ENCODE measurements at places on chromosomes 12 and 14. TPM values are rescaled to one million over a fixed set of nuclear protein-coding genes. Genes with fewer than 3 reads are reported as not detected.

DNA sequence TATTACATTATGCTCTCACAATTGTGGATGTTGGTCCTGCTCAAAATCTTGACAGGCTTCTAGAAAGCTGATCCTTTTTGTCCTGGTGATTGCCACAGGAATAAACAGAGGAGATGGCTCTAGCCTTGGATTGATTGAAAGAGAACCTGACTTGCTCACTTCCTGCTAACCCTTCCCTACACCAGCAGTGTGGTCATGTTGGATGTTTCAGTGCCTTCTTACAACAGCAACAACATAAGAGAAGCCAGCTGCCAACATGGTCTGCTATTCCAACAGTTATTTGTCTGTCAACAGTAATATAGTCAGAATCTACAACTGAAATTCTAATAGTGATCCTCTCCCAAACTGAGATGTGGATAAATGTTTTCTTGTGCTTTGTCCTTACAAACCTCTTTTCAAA is 311.6 kb upstream of the DIO2 start:
- H3K36me3 ChIP-seq: no peaks in the 10 kb centered on the region
- no peak overlapping the region for H3K4me3 ChIP-seq
- peaks cover 5% of the 10 kb centered on the region for H3K4me1 ChIP-seq
- H3K27ac ChIP-seq: no peak overlapping the region
- peak; percentile 33 for DNase-seq

- H3K27ac ChIP-seq: no peak overlapping the region
- no peaks in the 10 kb centered on the region for H3K36me3 ChIP-seq
- peaks cover 9% of the 10 kb centered on the region for H3K27me3 ChIP-seq
- H3K4me3 ChIP-seq: peak overlapping the region; percentile 16
- DNase-seq: no peak
Observed at GRCh38 chr12:54217774-54218241, 29.0 kb upstream of the SMUG1 start.

GRCh38 chr14:72714871-72715214 is 179.1 kb downstream of the DPF3 start:
- no peaks in the 10 kb centered on the region for H3K27me3 ChIP-seq
- DNase-seq: no peak
- H3K36me3 ChIP-seq: peaks cover 13% of the 10 kb centered on the region
- no peak overlapping the region for H3K4me3 ChIP-seq
- peaks cover 14% of the 10 kb centered on the region for H3K4me1 ChIP-seq

DNA sequence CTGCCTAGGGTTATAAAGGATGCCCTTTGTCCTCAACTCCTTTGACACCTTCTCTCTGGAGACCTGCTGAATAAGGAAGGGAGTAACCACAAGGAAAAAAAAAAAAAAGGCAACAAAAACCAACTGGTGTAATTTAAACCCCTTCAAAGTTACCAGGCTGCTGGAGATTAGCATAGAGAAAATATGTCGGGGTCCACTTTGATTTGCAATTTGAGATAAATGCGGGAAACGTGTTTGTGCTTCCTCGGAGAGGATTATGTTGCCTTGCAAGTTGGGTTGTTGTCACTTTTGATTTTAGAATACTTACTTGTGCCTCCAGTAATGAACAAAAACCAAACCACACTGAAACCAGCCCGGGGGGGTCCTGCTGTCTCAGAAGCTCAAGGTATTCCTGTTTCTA is 200.2 kb upstream of the MYL2 start:
- no peak for DNase-seq
- H3K27me3 ChIP-seq: peaks cover 2% of the 10 kb centered on the region
- H3K27ac ChIP-seq: no peak overlapping the region
- no peak overlapping the region for H3K4me3 ChIP-seq

DNA sequence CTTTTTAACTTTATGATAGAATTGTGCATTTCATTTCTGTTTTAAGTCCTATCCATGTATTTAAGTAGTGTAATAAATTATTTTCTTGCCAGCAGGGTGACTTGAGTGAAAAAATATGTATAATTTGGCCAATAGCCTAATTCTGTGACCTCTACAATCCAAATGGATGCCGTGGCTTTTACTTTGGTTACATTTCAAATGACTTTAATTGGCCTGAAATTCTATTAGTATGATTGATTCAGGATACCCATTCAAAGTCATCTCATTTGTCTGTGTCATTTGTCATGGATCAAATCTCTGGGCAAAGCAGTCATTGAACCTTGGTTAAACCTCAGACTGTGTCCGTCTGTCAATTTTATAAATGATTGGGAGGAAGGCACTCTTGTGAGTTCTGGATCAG is 29.6 kb downstream of the CRADD start:
- no peaks in the 10 kb centered on the region for H3K27me3 ChIP-seq
- no peak overlapping the region for H3K4me3 ChIP-seq
- H3K27ac ChIP-seq: no peak overlapping the region
- H3K36me3 ChIP-seq: no peaks in the 10 kb centered on the region
- peak; percentile 29 for DNase-seq

- no peaks in the 10 kb centered on the region for H3K27me3 ChIP-seq
- no peak overlapping the region for H3K4me3 ChIP-seq
- peak overlapping the region; percentile 47 for H3K27ac ChIP-seq
- H3K36me3 ChIP-seq: peaks cover 30% of the 10 kb centered on the region
- no peak for DNase-seq
Observed at GRCh38 chr12:115962216-115962615, 315.3 kb downstream of the MED13L start.

- H3K4me3 ChIP-seq: no peak overlapping the region
- H3K27ac ChIP-seq: no peak overlapping the region
- peaks cover 37% of the 10 kb centered on the region for H3K27me3 ChIP-seq
- no peaks in the 10 kb centered on the region for H3K36me3 ChIP-seq
Observed at GRCh38 chr12:52521568-52522266, 1.5 kb upstream of the KRT5 start.

DNA sequence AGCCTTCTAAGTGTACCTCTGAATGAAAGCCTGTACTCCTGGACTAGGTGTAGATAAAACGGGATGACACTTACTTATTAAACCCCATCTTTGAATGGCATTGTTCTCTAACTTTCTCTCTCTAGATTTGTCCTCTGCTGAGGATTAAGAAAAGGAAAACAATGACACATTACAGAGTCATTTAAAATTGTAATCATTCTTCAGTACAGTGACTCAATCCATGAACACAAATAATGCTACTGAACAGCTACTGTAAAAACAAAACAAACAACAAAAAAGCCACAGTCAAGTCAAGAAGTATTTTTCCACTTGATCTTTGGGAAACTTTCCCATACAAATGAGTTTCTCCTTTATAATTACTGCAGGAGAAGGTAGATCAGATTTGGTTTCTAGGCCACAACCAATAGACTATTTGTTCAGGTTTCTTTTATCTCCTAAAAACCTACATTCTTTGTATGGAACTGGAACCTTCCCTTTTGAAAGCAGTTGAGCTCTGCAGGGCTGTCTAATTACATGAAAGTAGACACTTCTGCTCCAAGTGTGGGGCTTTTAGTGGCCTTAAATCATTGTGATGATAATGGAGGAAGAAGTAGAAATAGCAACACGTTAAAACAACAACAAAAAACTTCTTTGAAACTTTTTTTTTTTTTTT is 219.1 kb downstream of the ESR2 start:
- no peak overlapping the region for H3K27ac ChIP-seq
- no peak overlapping the region for H3K4me3 ChIP-seq
- peak; percentile 63 for DNase-seq
- H3K27me3 ChIP-seq: peaks cover 3% of the 10 kb centered on the region
- H3K36me3 ChIP-seq: no peaks in the 10 kb centered on the region
- no peaks in the 10 kb centered on the region for H3K4me1 ChIP-seq

- DNase-seq: no peak
- H3K36me3 ChIP-seq: no peaks in the 10 kb centered on the region
- H3K27me3 ChIP-seq: no peaks in the 10 kb centered on the region
- no peak overlapping the region for H3K4me3 ChIP-seq
- no peak overlapping the region for H3K27ac ChIP-seq
- H3K4me1 ChIP-seq: no peaks in the 10 kb centered on the region
Observed at GRCh38 chr12:1509413-1510052, 84.8 kb downstream of the FBXL14 start.

DNA sequence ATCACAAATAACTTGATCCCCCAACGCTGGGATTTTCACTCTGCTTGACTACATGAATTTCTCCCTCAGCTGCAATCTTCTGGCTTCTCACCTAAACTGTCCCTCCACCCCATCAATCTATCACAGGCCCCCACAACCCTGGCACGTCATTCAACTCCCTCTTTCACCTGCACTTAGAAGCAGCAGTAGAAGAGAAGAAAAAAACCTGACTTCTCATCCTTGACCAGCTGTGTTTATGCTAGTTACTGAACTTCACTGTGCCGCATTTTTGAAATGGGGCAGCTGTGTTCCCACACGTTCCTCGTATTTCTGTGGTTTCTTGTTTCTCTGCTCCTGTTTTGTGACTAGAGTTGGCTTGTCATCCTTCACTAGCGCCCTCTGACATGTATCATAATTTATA is 35.0 kb downstream of the ITPR2 start:
- H3K27me3 ChIP-seq: no peaks in the 10 kb centered on the region
- peak; percentile 92 for DNase-seq
- no peak overlapping the region for H3K27ac ChIP-seq
- H3K4me3 ChIP-seq: no peak overlapping the region

DNA sequence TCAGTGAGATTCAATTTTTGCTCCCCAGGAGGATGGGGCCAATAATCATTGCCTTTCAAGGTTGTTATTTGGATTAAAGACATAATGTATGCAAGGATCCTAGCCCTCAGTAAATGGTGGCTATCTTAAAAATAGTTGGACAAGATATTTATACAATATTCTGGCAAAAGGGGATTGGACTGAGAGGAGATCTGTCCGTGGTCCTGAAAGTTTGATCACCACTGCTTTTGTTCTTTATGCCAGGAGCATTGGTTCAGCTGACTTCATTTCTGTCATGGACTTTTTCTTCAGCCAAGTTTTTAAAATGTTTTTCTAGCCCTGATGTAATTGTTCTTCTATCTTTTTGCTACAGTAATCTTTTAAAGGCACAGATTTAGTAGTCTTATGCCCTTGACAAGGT is 70.2 kb upstream of the TCL1A start:
- no peaks in the 10 kb centered on the region for H3K36me3 ChIP-seq
- H3K27me3 ChIP-seq: no peaks in the 10 kb centered on the region
- no peaks in the 10 kb centered on the region for H3K4me1 ChIP-seq
- no peak overlapping the region for H3K4me3 ChIP-seq

DNA sequence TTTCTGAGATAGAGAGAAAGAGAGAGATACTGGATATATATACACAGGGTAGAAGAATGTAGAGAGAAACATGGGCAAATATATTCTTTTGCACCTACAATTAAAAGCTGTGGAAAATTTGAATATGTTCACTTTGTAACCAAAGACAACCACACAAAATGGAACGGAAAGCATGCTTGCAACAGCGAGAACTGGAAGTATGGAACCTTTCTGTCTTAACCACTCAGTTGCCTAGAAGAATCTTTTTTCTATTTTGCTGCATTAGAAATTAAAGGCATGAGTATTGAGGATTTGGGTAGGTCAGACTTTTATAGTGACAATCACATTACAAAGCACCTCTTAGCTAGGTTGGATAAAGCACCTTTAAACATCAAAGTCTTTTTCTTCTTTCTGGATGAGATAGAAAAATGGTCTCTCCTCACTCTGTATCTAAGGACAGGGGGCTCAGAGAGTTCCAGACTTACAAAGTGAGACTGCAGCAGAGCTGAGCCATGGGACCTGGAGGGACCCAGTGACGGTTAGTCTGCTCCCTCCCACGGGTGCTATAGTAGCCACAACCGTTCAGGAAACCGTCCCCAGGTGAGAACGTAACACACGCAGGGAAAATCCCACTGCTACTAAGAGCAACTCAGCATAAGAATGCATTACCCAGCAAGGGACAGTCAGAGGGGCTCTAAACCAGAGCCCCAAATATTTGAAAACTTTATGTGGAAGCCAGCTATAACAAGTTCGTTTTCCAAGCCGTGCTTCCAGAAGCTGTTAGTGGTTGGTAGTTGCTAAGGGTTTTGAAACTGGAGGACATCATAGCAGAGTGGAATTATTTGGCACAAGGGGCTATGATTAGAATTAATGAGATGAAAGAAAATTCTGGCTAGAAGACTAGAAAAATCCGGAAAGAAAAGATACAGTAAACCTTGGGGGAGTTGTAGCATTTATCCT is 97.1 kb downstream of the DAD1 start:
- no peaks in the 10 kb centered on the region for H3K4me1 ChIP-seq
- no peak overlapping the region for H3K27ac ChIP-seq
- DNase-seq: no peak
- H3K27me3 ChIP-seq: peaks cover 67% of the 10 kb centered on the region

- DNase-seq: no peak
- H3K36me3 ChIP-seq: no peaks in the 10 kb centered on the region
- H3K4me1 ChIP-seq: peaks cover 16% of the 10 kb centered on the region
- H3K4me3 ChIP-seq: no peak overlapping the region
- H3K27ac ChIP-seq: no peak overlapping the region
Observed at GRCh38 chr12:69474456-69474855, 4.3 kb downstream of the FRS2 start.

GRCh38 chr12:67909091-67909531 is 80.1 kb upstream of the IFNG-AS1 start:
- peaks cover 8% of the 10 kb centered on the region for H3K4me1 ChIP-seq
- no peak overlapping the region for H3K27ac ChIP-seq
- no peaks in the 10 kb centered on the region for H3K27me3 ChIP-seq
- H3K4me3 ChIP-seq: no peak overlapping the region
- no peaks in the 10 kb centered on the region for H3K36me3 ChIP-seq
- peak; percentile 75 for DNase-seq

- DNase-seq: no peak
- no peaks in the 10 kb centered on the region for H3K36me3 ChIP-seq
- no peaks in the 10 kb centered on the region for H3K27me3 ChIP-seq
Observed at GRCh38 chr14:106491851-106492250, 965.5 kb downstream of the TMEM121 start.

- DNase-seq: peak; percentile 90
- no peak overlapping the region for H3K27ac ChIP-seq
- no peaks in the 10 kb centered on the region for H3K27me3 ChIP-seq
- no peak overlapping the region for H3K4me3 ChIP-seq
- H3K36me3 ChIP-seq: no peaks in the 10 kb centered on the region
Observed at GRCh38 chr12:91926848-91927247, 218.8 kb downstream of the BTG1 start.

DNA sequence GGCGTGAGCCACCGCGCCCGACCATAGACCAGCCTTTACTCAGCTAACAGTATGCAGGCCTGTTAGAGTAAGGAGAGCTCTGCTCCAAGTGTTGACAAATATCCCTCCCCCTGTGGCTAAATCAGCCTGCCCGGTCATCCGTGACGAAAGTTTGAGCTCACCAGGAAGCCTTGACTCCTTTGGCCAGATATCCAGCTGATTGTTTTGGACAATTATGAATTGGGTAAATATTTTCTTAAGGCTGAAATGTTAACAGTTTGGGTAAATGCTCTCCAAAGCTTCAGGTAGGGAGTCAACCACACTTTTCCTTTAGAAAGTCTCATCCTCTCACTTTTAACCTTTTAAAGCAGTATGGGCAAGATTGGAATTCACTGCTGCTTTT is 157.9 kb downstream of the PAWR start:
- DNase-seq: no peak
- H3K27me3 ChIP-seq: no peaks in the 10 kb centered on the region
- H3K36me3 ChIP-seq: no peaks in the 10 kb centered on the region
- no peak overlapping the region for H3K4me3 ChIP-seq

GRCh38 chr12:95943330-95943842 is at the start of gene AMDHD1:
Gene AMDHD1, plus strand, starts transcription at chr12:95943331. Its CDS starts 68 bp downstream, at chr12:95943399.
- H3K36me3 ChIP-seq: no peaks in the 10 kb centered on the region
- peak within 1 kb of the TSS; percentile 97 for H3K4me3 ChIP-seq
- peaks cover 7% of the 10 kb centered on the region for H3K27me3 ChIP-seq
- DNase-seq: peak; percentile 39
- peaks cover 2% of the 10 kb centered on the region for H3K4me1 ChIP-seq

OTOGL gene
- 0.28 TPM for total RNA-seq

TSPAN11 gene
- total RNA-seq: 0.18 TPM

ANO4 gene
- 10.2 TPM for total RNA-seq

KRT79 gene
- not detected for total RNA-seq

RNASE3 gene
- total RNA-seq: not detected

SLC17A8 gene
- total RNA-seq: not detected

ADGRD1 gene
- total RNA-seq: not detected

KRT6C gene
- total RNA-seq: not detected
